ENCODE measurements at places on chromosomes 6 and 20.

- DNase-seq: no peak
These were observed 128.1 kb downstream of the ADAT2 start for GRCh38 chr6:143322386-143322785.

DNA sequence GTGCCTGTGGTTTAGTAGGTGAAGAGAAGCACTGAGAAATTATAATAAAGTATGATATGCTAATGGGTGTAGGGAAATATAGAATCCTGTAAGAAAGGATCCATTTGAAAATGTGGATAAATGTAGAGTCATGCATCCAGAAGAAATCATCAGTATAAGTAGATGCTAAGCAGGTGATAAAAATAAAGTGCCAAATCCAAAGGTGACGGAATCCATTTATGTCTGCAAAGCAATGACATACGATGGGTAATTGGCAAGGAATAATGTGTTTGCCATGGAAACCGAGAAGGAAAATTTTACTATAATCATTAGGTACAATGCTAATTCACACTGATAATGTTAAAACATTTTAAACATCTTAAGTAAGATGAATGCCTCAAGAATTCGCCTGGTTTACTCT lies 163.0 kb downstream of the OPN5 start:
- no peak for DNase-seq

DNA sequence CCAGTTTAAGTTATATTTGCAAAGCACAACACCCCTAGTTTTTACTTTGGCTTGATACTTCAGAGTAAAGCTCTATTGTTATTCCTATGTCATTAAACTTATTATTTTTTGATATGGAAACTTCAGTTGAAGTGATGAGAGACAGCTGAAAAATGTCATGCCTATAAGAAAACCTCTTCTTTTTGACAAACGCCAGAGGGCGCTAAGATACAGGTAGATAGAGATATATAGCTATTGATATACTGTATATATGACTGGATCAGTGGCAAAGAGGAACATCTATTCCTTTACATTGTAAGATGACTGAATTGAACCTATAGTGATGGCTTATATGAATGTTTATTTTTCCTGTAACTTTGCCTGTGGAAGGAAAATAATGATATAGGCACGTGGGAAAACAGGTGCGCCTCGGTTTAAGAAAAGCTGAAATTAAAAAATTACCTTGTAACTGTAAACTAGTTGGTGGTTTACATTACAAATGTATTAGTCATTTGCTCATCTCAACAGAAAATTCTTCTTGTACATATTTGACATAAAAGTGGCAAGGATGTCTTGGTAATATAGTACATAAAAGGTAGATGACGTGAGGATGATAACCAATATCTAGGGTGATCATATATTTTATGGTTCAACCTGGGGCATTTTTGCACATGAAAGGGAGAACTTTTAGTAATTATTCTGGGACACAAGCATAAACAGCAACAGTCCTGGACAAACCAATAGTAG lies 74.1 kb downstream of the LAMA4 start:
- DNase-seq: no peak

GRCh38 chr6:22023937-22024336 lies 272.9 kb downstream of the PRL start:
- no peak for DNase-seq

DNA sequence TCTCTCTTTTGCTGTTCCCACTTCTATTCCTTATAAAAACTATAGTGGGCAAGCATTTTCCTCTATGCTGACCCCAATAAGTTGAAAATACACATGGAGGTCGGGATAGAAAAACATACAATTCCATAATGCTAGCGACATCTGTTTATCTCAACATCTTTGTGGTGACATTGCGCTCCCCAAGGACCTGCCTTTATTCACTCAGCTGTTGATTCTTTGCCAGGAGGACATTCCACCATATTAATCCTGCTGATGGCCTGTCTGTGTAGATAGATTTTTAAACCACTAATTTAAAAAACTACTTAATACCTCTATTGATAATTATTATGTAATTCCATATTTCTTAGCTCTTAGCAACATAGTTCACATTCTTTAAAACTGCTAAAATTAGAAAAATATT lies 555.3 kb upstream of the MAP3K7 start:
- no peak for DNase-seq

DNA sequence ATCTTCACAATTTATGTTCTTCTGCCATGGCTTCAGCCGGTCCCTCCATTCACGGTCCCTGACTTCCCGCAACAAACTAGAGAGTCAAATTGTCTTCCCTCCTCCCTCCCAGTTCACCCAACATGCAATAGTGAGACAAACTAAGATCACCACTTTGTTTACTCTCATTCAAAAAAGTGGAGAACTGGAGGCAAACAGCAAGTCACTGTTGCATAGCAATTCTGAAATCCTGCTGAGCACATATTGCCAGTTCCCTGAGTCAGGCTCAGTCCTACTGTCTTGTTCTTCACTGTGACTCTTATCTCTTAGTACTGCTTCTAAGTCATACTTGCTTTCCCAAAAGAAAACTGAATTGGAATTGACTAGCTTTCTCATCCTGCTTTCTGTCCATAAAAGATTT lies 287.2 kb upstream of the SASH1 start:
- DNase-seq: no peak

- no peak for DNase-seq
These were observed 43.1 kb downstream of the UST start for GRCh38 chr6:148789948-148790347.

- no peak for DNase-seq
These were observed 11.3 kb downstream of the TFAP2A start for GRCh38 chr6:10403385-10404106.

GRCh38 chr20:46049815-46050214 lies 20.8 kb downstream of the SLC12A5 start:
- DNase-seq: no peak

GRCh38 chr20:25039697-25040437 lies 18.1 kb downstream of the ACSS1 start:
- no peak for DNase-seq

DNA sequence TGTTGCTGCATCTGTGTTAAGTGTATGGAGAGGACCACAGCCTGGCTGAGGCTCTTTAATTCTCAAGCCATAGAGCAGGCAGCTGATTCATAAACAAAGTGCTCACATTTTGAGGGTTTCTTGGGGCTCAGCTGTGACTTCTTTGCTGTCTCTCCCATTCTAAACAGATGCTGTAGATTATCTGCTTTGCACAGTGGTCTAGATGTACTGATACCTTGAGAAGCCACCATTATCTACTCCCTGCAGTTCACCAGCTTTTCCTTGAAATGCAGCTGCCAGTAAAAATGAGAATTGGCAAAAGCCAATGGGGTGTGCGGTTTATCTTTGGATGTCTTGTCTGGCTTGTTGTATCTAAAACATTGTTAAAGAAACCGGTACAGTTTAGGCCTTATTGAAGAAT lies 5.2 kb upstream of the CNR1 start:
- no peak for DNase-seq

- no peak for DNase-seq
These were observed 146.5 kb downstream of the ZDHHC14 start for GRCh38 chr6:157527471-157527907.

DNA sequence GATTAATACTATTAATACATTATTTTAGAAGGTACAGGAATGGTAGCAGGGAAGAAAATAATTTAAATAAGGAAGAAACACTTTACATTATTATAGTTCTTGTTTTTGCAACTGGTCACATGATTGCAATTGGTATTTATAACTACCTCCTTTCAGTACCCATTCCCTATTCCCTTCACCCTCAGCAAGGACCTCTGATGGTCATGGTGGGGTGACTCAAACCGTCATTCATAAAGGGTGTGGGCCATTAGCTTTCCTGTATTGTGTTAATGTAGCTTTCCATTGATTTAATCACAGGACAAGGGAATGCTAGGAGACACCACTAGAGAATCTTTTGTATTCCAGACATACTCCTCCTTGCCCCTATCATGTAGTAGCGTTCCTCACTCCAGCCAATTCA lies 47.2 kb upstream of the TMEM244 start:
- no peak for DNase-seq

GRCh38 chr20:62822788-62823651 lies 6.2 kb downstream of the COL9A3 start:
- no peak for DNase-seq

GRCh38 chr20:8073024-8073832 lies 53.7 kb upstream of the TMX4 start:
- DNase-seq: no peak

- DNase-seq: no peak
These were observed 28.9 kb downstream of the KIAA1755 start for GRCh38 chr20:38231531-38232121.

- DNase-seq: peak; percentile 4
These were observed 122.3 kb downstream of the ANKS1A start for GRCh38 chr6:35011096-35012041.

DNA sequence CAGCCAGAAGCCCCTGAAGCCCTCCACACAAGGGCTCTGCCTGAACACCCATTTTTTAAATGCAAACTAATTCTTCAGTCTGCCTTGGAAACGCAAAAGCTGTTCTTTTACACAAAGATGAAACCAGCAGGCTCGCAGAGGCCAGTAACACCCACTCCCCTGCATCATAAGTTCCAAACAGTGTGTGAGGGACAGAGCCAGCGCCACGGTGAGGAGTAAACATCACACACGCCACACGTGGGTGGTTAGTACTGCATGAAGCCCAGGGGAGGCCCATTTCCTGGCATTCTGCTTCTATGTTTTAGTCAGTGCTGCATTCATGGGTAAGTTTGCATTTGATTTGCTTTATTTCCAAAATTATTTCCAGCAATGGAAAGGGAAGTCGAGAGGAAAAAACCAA lies 217.7 kb upstream of the RIN2 start:
- DNase-seq: no peak

GRCh38 chr6:90264561-90264960 lies 32.1 kb downstream of the BACH2 start:
- no peak for DNase-seq

- no peak for DNase-seq
These were observed 42.8 kb downstream of the INSM1 start for GRCh38 chr20:20410678-20411077.
